Fibroblast of skin of right quadriceps (primary cell): ENCODE measurements at places on chromosomes 7 and 10.
A peak's percentile ranks its signal among the peaks of the same experiment; 100 is the strongest.

DNA sequence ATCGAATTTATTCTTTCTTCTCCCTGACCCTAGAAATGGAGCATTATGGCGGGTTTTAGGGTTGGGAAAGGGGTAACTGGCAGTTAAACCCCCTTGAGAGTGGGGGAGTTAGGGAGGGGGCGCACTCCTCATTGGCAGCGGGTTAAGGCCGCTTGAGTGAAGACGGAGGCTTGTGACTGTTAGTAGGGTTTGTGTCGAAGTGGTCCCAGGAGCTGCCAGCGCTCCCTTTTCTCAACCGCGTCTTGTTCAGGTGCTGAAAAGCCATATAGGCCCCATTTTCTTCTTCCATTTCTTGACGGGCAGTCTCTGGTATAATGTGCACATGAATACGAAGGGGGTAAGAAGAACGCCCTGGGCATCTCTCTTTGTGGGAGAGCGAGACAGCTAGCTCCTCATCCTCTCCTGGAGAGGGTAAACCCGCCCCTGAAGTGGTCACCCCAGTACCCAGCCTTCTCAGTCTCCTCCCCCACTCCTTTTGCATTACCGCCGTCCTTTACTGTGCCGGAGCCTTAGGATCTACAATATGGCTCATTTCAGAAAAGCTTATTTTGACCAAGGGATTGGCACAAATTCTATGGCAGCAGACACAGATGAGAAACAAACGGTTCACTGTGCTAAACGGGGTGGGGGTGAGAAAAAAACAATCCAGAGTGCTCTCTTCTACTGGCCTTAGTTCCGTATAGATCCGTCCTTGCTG lies 836 bp downstream of the KMT2E start:
- DNase-seq = peak; percentile 45

DNA sequence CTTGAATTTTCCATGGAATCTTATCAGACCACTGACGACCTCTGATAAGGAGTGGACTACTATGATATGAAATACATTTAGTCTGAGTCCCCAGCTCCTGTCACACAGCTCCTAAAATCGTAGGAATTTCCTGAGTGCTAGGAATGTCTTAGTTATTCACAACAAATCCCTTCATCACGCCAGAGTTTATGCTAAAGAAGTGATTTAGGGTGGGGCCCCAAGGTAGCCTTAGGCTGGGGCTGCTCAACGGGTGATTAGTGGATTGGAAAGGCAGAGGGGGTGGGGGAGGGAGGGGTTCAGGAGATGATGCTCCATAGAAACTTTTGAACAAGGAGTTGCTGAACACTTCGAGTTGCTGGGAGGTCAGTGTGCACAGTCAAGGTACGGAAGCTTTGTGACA lies 7.0 kb upstream of the TET1 start:
- no peak for DNase-seq

GRCh38 chr7:133349101-133349500 lies 96.2 kb downstream of the EXOC4 start:
- DNase-seq = peak; percentile 7

GRCh38 chr7:105178928-105179541 lies 165.0 kb downstream of the KMT2E start:
- DNase-seq = no peak

DNA sequence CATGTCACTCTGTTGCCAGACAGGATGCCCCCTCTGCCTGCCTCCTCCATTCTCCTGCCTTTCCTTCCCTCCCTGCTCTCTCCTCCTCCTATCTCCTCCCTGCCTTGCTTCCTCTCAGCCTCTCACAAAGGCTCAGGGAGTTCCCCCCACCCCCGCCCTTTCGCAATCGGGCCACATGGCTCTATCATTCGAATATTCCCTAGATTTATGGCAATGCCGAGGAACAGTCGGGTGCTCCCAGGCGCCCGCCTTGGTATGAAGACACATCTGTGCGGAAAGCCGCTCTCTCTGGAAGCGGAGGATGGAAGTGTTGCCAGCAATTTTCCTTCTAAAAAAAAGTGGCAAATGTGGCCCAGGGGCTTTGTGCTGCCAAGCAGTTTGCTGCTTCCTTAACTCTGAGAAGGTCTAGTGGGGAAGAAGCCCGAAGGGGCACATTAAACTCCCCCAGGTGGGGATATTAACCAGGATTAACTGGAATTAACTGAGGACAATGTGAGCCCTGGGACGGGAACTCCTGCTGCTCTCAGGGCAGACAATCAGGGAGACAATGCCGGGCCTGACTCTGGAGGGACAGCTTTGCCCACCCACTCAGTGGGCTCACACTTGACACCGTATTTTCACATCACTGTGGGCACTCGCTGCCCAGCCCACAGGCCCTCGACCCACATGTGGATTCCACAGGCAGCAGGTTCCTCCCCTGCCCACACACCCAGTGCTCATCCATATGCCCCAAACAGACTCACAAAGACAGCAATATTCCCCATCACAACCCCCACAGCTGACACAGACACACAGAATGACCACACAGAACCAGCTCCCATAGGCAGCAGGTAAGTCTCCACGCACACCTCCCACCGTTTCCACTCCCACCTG lies 88.4 kb upstream of the SMNDC1 start:
- DNase-seq = peak; percentile 91

GRCh38 chr7:55409482-55410225 lies 44.5 kb downstream of the LANCL2 start:
- no peak for DNase-seq

DNA sequence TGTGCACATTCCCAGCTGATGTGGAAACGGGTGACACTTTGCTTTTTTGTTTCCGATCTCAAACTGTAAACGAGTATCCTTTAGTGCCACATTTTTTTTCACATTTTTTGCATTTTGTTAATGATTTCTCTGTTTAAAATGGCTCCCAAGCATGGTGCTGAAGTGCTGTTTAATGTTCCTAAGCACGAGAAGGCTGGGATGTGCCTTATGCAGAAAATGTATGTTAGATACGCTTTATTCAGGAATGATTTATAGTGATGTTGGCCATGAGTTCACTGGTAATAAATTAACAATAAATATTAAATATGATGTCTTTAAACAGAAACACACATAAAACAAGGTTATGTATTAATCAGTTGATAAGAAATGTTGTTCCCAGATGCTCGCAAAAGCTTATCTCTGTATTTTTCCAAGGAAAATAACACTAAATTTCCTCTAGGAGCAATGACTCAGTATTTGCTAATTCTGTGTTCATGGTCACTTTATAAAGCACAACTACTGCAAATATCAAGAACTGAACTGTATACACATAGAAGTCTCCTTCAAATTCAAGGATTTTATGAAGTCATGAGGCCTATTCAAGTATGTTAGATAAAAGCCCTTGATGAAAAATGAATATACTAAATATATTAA lies 305.9 kb upstream of the SMIM30 start:
- no peak for DNase-seq

- no peak for DNase-seq
Measured at GRCh38 chr7:139822855-139823254, 6.2 kb upstream of the TBXAS1 start.
